Activated CD4-positive, alpha-beta T cell treated with anti-CD3 and anti-CD28 coated beads for 36 hours (primary cell): ENCODE measurements at places on chromosomes 2 and 18. TPM values are rescaled to one million over a fixed set of nuclear protein-coding genes. Genes with fewer than 3 reads are reported as not detected.
A peak's percentile ranks its signal among the peaks of the same experiment; 100 is the strongest.

The RAB17 gene
- total RNA-seq = 0.30 TPM

The RAD51AP2 gene
- total RNA-seq = not detected

The RESP18 gene
- not detected for total RNA-seq

DNA sequence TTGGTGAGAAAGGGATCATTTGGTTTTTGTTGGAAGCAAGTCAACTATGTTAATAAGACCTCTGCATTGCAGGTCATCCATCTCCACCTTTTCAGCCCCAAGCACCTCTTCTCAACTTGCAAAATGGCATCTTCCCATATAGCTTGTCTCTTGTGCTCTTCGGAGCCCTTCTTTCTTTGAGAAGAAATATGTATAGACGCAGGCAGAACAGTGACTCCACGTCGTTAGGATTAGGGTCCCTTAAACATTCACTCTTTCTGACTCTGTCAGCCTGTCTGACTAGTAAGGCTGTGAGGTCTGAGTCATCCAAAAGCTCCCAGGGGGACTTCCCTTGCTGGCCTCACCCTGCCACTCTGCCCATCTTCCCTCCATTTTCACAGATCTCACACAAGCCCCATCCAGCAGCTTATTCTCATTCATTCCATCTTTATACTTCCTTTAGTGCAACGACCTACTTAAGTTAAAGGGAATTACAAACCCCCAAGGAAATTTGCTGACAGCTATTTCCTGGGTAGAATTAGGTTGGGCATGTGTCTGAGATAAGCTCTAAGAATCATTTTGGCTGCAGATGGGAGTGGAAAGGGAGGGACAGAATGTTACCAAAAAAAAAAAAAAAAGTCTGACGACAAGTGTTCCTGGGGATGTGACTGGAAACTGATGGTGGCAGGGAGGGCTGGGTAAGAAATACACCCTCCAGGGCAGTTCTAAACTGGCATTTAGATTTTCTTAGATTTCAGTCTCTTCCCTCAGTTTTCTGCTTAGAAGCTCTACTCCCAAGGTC is 37.7 kb upstream of the MEX3C start:
- peak; percentile 68 for DNase-seq

DNA sequence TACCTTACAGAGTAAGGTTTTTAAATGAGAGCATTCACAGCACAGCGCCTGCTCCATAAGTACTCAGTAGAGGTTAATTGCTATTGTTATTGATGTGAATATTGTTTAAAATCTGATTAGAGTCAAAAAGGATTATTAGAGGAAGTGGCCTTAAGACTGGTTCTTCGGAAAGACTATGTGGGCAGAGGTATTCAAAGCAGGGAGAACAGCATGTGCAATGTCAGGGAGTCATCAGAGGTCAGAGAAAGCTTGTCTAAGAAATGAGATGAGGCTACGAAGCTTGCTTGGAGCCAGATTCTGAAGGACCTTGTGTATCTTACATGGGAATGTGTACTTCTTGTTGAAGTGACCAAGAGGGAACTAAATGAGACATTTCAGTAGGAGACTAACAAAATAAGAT is 49.8 kb downstream of the PMS1 start:
- no peak for DNase-seq

DNA sequence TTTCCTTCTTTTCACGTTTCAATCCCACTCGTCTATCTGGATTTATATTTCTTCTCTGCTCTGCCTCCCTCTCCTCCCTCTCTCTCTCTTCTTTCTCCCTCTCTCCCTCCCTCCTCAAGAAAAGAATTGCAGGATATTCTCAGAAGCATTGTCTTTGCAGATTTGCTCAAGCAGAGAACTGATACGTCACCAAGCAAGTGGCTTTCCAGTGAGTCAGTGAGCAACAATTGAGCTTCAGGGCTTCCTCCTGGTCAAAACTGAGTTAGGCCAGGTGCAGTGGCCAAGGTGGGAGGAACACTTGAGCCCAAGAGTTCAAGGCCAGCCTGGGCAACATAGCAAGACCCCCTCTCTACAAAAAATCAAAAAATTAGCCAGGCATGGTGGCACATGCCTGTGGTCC is 151.1 kb downstream of the SMAD2 start:
- no peak for DNase-seq

DNA sequence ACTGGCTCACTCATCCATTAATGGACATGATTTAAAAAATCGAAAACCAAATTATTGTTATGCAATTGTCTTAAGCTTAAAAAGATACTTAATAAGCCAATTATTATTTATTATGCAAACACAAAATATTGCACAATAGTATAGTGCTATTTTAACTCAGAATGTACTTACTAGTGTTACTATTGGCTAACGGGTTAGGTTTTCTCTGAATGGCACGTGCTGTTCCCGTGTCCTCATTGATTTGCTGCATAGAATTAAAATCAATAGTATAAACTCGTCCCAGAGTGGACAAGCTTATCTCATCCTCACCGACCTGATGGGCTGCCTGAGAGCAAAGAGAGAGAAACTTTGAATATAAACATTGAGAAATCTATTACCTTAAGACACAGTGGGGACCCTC is 91.2 kb upstream of the DNER start:
- no peak for DNase-seq

DNA sequence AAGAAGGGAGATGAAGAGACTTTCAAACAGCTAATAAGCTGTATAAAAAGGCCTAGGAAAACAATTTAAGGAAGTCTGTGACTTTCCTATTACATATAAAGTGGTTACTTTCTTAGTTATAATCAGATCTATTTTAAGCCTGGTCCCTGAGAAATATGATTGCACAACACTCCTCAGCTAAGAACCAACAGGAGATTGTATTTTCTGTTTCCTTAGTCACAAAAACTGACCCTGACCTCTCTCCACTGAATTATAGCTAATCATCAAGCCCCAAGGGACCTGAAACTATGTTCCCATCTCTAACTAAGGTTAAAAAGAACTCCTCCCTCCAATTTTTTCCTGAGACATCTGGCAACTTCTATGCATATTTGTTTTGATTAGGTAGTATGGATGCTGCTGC is 106.9 kb downstream of the ROCK1 start:
- no peak for DNase-seq

DNA sequence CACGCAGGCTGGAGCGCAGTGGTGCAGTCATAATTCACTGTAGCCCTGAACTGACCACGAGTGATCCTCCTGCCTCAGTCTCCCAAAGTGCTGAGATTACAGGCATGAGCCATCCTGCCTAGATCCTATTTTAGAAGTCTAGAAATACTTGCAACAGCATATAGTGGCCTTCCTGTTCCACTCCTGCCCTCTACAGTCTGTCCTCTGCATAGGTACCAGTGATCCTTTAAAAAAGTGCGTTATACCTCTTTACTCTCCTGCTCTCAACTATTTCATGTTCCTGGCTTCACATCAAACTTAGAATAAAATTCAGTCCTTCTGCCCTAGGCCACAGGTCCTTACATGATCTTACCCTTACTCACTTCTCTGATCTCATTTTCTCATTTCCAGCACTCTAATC is 6.0 kb downstream of the COMMD1 start:
- DNase-seq = peak; percentile 14
